ENCODE measurements at places on chromosomes 1 and 21.

DNA sequence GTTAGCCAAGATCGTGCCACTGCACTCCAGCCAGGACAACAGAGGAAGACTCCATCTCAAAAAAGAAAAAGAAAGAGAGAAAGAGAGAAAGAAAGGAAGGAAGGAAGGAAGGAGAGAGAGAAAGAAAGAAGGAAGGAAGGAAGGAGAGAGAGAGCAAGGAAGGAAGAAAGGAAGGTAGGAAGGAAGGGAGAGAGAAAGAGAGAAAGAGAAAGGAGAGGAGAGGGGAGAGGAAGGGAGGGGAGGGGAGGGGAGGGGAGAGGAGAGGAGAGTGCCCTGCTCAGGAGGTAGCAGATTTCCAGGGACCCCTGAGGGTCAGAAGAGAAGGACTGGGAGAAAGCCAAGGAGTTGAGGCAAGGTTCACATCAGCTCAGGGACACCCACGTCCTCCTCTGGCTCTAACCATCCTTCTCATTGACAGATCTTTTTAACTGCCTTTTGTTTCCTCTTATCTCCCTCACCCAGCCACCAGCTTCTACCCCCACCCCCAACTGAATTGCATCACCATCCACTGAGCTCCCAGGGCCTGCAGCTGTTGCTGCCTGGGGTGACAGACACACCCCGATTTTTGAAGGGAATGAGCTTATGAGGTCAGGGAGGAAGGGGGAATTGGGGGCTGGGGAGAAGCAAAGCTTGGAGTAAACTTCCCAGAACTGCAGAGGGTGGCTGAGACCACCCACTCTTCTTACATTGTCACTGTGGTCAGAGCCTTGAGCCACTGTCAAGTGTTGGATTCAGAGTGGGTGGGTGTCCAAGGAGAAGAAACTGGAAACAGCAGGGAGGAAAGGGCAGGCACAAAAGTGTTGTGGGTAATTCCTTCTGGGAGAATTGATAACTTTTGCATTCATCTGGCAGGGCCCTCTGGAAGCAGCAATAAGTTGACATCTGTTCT is 91.6 kb downstream of the GLUL start:
- DNase-seq, result no peak

- DNase-seq, result no peak
Measured at GRCh38 chr1:19272064-19272463, 16.5 kb downstream of the AKR7A3 start.

GRCh38 chr1:33041026-33041425 is 4.3 kb upstream of the AK2 start:
- DNase-seq, result no peak

- DNase-seq, result no peak
Measured at GRCh38 chr1:115473986-115474565, 136.0 kb upstream of the NGF start.

DNA sequence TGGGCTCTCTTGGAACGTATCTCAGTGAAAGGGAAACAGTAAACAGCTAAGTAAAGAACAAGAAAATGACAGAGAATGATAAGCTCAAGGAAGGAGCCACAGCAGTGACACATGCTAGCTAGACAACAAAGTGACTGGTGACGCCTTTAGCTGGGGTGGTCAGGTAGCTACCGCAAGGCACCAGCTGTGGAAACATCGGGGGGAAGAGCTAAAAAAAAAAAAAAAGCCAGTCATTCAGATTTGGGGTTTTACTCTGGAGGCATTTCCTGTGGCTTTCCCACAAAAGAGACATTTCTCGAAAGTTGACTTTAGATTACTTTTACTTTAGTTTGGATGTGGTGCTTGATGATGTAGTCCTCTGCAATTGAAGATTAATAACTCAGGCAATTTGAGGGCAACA is 2.1 kb downstream of the FHAD1 start:
- no peak for DNase-seq

Data from esophagus squamous epithelium (tissue), 5 donors.